ENCODE measurements at places on chromosomes 1 and 21. TPM values are rescaled to one million over a fixed set of nuclear protein-coding genes. Genes with fewer than 3 reads are reported as not detected.

GRCh38 chr1:87089823-87090222 is 175.4 kb downstream of the HS2ST1 start:
- H3K36me3 ChIP-seq, result no peaks in the 10 kb centered on the region
- no peak overlapping the region for H3K27ac ChIP-seq
- H3K4me1 ChIP-seq, result no peaks in the 10 kb centered on the region
- no peak overlapping the region for H3K4me3 ChIP-seq

The TMPRSS3 gene
- not detected for total RNA-seq

The FYB2 gene
- total RNA-seq, result not detected

DNA sequence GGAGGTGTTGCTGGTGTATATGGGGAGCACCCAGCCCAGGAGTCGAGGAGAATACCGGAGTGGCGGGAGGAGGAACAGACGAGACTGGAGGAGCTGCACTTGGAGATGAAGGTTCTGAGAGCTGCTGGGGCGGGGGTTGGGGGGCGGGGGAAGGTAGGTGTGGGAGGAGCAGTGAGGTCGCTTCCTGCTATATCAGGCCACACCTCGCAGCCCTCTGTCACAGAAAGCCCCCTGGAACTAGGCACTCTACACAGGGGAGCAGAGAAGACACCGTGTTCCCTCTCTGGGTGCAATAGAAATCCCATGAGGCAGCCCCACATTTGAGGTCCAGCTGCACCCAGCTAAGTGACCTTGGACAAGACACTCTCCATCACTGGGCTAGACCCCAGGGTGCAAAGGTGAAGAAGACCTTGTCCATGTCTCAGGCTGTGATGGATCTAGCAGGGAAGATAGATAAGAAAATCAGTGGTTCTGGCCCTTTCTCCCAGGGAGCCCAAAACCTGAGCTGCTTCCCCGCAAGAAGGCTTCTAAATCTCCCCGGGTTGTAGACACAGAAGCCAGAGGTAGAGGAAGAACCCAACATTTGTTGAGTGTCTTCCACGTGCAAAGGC is 155.8 kb upstream of the EDN2 start:
- no peak overlapping the region for H3K27ac ChIP-seq
- no peaks in the 10 kb centered on the region for H3K4me1 ChIP-seq
- H3K4me3 ChIP-seq, result no peak overlapping the region
- no peak for DNase-seq
- H3K27me3 ChIP-seq, result no peaks in the 10 kb centered on the region

DNA sequence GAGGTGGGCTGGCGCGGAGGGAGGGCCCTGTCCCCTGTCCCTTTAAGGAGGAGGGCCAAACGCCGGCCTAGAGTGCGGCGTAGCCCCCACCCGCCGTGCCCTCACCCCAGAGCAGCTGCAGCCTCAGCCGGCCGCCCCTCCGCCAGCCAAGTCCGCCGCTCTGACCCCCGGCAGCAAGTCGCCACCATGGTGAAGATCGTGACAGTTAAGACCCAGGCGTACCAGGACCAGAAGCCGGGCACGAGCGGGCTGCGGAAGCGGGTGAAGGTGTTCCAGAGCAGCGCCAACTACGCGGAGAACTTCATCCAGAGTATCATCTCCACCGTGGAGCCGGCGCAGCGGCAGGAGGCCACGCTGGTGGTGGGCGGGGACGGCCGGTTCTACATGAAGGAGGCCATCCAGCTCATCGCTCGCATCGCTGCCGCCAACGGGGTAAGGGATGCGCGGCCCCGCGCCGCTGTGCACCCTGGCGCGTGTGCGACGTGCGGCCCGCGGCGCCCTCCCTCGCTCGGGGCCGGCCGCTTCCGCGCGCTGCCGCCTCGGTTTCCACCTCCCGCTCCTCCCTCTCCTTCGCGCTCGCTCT is at the start of gene PGM1:
Gene PGM1 (plus strand): TSS at position 109 of the 583 bp plus-strand sequence. CDS start 78 bp downstream, at position 187.
- H3K4me1 ChIP-seq, result peaks cover 3% of the 10 kb centered on the region
- peak within 1 kb of the TSS; percentile 82 for H3K4me3 ChIP-seq
- no peaks in the 10 kb centered on the region for H3K36me3 ChIP-seq

The NPPB gene
- total RNA-seq, result not detected

- peak overlapping the region; percentile 90 for H3K4me3 ChIP-seq
- no peaks in the 10 kb centered on the region for H3K27me3 ChIP-seq
- peak; percentile 43 for DNase-seq
Observed at GRCh38 chr1:225426395-225427234, 1.2 kb downstream of the LBR start.

The MCOLN2 gene
- total RNA-seq, result 6.2 TPM

The ETV3L gene
- total RNA-seq, result not detected

DNA sequence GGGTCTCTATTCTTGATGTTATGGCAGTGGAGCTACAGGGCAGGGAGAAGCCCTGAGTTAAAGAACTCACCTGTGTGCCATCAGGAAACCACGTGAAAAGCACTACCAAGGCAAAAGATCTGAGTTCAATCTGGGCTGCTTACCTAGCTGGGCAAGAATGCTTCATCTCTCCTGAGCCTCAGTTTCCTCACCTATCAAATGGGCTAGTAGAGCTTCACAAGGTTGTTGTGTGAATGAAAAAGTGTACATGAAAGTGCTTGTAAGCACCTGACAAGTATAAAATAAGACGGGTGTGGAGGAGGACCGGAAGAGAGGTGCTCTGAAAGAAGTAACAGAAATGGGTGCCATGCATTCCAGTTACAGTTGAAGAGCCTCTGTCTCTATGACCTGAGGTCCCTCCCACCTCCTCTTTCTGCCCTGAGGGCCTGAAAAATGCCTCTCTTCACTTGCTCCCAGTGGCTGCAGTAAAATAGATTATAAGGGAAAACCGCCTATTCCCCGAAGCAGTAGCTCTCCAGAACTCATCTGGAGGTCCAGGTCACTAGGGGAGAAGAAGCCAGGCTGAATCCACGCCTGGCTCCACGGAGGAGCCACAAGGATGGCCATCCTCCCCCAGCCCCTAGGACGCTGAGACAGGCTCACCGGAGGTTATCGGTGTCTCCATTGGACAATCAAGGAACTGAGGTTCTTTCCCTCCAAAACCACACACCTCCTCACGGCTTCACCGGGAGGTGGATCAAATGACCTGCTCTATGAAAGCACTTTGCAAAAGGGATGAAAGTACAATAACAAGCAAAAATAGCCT is 1.4 kb downstream of the GPR161 start:
- H3K4me1 ChIP-seq, result peaks cover 9% of the 10 kb centered on the region
- no peak for DNase-seq
- H3K36me3 ChIP-seq, result no peaks in the 10 kb centered on the region
- peak overlapping the region; percentile 44 for H3K27ac ChIP-seq
- peak overlapping the region; percentile 87 for H3K4me3 ChIP-seq
- H3K27me3 ChIP-seq, result no peaks in the 10 kb centered on the region

- H3K27ac ChIP-seq, result no peak overlapping the region
- no peaks in the 10 kb centered on the region for H3K36me3 ChIP-seq
- no peaks in the 10 kb centered on the region for H3K27me3 ChIP-seq
- H3K4me3 ChIP-seq, result no peak overlapping the region
- DNase-seq, result no peak
- no peaks in the 10 kb centered on the region for H3K4me1 ChIP-seq
Observed at GRCh38 chr1:204751883-204752687, 66.5 kb upstream of the LRRN2 start.

GRCh38 chr1:53327182-53327913 is 522 bp downstream of the LRP8 start:
- H3K27ac ChIP-seq, result peak overlapping the region; percentile 85
- peaks cover 4% of the 10 kb centered on the region for H3K4me1 ChIP-seq
- no peak for DNase-seq
- H3K36me3 ChIP-seq, result peaks cover 2% of the 10 kb centered on the region

The FCRL1 gene
- total RNA-seq, result not detected

The GPR161 gene
- total RNA-seq, result 18.7 TPM

DNA sequence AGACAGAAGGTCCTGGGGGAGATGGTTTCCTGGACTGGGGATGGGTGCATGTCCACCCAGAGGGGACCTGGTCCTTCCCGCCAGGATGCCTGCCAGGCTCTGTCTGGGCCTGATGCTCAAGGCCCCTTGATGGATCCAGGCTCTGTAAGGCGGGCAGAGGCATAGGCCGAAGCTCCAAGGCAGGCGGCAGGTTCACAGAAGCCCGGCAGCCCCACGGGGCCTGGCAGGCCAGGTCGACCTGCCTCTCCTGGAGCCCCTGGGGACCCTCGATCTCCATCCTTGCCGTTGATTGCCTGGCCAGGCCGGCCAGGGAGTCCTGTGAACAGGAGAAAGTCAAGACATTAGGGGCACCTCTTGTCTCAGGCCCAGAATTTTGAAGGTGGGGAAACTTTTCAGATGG is 16.0 kb downstream of the COL9A2 start:
- no peaks in the 10 kb centered on the region for H3K27me3 ChIP-seq
- no peak overlapping the region for H3K27ac ChIP-seq
- no peaks in the 10 kb centered on the region for H3K36me3 ChIP-seq
- H3K4me3 ChIP-seq, result no peak overlapping the region

DNA sequence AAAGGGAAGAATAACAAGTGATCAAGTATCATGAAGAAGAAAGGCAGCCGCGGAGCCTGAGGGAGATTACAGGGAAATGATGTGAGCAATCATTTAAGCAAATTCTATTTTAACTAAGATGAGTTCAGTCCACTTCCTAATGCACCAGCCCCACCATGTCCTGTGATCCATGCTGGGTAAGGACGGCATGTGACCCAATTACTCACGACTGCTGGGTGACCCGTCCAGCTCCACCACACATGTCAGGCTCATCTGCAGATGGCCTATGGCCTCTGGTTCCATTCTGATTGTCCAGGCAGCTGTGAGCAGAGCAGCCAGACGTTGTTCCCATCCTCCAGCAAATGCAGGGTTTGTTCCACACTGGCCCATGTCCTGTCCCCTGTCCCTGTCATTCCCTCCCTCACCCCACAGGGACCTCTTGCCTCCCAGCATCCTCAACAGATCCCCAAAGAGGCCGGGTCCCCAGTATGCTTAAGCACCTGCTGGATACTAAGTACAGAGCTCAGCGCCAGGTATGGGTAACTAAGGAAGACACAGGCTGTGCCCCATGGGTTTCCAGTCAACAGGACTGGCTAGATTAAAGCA is 87.9 kb downstream of the MATN1 start:
- H3K4me3 ChIP-seq, result no peak overlapping the region
- H3K27ac ChIP-seq, result no peak overlapping the region
- H3K36me3 ChIP-seq, result no peaks in the 10 kb centered on the region
- no peaks in the 10 kb centered on the region for H3K27me3 ChIP-seq
- no peaks in the 10 kb centered on the region for H3K4me1 ChIP-seq
- no peak for DNase-seq

DNA sequence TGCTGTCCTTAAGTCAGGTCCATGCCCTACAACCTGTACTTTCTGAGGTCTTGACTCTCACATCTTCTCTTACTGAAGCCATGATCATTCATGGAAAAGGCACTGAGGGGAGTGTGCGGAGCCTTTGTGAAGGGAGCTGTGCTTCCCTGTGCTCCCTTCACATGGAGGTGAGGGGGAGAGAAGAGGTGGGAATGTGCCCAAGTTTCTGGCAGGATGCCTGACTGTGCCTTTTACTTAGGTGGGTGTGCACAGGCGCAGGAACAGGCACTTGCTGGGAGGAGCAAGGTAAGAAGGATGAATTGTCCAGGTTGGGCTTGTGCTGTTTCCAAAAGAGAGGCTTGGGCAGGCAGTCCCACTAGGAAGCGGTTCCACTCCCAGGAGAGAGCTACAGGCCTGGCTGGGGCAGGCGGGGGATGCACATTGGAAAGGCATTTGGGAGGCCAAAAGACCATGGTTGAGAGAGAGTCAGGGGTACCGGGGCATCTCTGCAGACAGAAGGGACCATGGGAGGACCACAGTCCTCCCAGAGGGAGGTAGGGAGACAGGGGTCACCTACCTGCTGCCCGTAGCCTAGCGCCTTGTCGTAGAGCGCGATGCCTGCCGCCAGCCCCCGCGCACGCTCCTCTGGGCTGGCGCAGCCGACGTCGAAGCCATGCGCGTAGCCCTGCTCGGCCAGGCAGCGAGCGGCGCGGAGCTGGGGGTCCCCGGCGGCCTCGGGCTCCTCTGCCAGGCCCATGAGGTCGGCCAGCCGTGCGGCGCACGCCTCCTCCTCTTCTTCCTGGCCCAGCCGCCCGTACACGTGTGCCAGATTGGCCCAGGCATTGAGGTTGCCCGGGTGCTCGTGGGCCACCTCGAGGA is 853 bp downstream of the TTC22 start:
- H3K27ac ChIP-seq, result no peak overlapping the region
- no peak overlapping the region for H3K4me3 ChIP-seq
- DNase-seq, result no peak
- no peaks in the 10 kb centered on the region for H3K36me3 ChIP-seq

DNA sequence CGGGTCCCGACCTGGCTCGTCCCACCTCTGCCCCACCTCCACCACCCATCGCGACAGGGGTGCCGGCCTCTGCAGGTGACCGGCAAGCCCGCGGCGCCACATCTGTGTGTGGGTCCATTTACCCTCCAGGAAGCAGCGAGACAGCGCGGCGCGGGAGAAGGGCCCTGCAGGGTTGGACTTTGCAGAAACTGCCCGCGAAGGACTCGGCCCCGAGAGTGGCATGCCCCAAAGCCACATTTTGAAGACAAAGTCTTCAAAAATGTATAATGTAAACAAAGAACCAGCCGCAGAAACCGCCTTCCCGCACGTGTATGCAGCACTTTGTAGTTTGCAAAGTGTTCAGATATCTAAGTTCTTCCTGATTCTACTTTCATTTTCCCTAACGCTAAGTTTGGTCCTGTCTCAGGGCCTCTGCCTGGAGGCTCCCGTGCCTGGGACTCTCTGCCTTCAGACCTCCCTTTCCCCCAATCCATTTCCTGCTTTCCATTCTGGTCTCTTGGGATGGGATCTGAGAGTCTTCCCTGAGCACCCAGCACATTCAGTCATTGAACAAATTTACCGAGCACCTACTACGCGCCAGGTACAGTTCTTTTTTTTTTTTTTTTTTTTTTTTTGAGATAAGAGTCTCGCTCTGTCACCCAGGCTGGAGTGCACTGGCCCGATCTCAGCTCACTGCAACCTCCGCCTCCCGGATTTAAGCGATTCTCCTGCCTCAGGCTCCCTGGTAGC is 524 bp upstream of the TMCO4 start:
- peaks cover 14% of the 10 kb centered on the region for H3K4me1 ChIP-seq
- no peaks in the 10 kb centered on the region for H3K36me3 ChIP-seq
- peak; percentile 91 for DNase-seq
- peak overlapping the region; percentile 56 for H3K4me3 ChIP-seq
- peak overlapping the region; percentile 72 for H3K27ac ChIP-seq

The DENND2C gene
- 1.3 TPM for total RNA-seq

The ODR4 gene
- total RNA-seq, result 13.7 TPM

- H3K4me1 ChIP-seq, result no peaks in the 10 kb centered on the region
- H3K27ac ChIP-seq, result no peak overlapping the region
- DNase-seq, result no peak
- H3K36me3 ChIP-seq, result no peaks in the 10 kb centered on the region
- peaks cover 2% of the 10 kb centered on the region for H3K27me3 ChIP-seq
Observed at GRCh38 chr1:199815947-199816346, 211.6 kb upstream of the NR5A2 start.

- DNase-seq, result peak; percentile 74
- H3K27me3 ChIP-seq, result no peaks in the 10 kb centered on the region
- no peaks in the 10 kb centered on the region for H3K36me3 ChIP-seq
- H3K4me3 ChIP-seq, result no peak overlapping the region
- peak overlapping the region; percentile 57 for H3K27ac ChIP-seq
- peaks cover 3% of the 10 kb centered on the region for H3K4me1 ChIP-seq
Observed at GRCh38 chr21:27648560-27648959, 681.7 kb upstream of the ADAMTS5 start.

GRCh38 chr1:43061757-43062156 is 103.1 kb upstream of the SLC2A1 start:
- H3K27me3 ChIP-seq, result no peaks in the 10 kb centered on the region
- H3K36me3 ChIP-seq, result no peaks in the 10 kb centered on the region
- no peak for DNase-seq
- H3K4me1 ChIP-seq, result no peaks in the 10 kb centered on the region
- no peak overlapping the region for H3K27ac ChIP-seq
